ENCODE measurements at places on chromosomes 5 and 9.
A peak's percentile ranks its signal among the peaks of the same experiment; 100 is the strongest.

DNA sequence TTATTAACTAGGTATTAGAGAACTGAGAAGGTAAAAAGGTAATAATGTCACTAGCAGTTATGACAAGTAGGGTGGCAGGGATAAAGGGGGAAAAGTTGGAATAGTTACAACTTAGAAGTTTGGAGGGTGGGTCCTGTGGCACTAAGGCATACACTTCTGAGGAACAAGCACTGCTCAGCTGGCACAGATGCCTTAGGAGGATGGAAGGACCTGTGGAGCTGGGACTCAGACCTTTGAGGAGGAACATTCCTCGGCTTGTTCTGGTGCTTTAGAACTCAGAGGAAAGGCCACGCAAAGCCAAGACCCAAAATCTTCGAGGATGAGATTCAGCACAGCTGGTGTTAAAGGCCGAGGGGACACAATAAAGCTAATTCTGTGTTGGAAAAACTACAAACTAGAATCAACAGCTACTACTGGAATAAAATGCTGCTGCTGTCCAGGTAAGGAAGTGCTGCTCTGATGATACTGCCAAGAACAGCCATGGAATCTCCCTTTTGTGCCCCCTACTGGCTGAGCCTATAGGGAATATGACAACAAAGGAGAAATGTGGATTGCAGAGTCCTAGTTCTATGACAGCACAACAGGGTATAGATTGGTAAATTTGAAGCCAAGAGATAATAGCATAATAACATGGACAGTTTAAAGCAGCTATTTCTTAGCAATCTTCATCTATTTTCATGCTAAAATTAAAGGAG is 126.7 kb downstream of the SLC25A46 start:
- no peak for DNase-seq

DNA sequence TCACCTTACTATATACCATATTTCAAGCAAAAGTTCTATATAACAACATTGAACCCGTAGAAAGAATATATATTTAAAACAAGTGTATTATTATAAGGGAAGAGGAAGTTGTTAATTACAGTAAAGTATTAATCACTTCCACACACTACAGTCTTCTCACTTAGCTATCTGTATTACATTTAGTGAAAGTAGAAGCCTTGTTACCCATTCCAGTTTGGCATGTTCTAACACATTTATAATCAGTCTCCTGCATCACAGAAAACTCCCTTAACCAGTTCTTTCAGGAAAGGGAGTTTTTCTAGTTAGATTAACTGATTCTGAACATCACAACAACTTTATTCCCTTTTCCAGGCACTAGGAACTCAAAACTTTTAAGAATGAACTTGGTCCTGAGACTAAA is 6.9 kb downstream of the RAB14 start:
- DNase-seq = no peak

GRCh38 chr5:142432961-142433360 is 108.1 kb upstream of the SPRY4 start:
- DNase-seq = no peak

- peak; percentile 35 for DNase-seq
Measured at GRCh38 chr9:124320062-124320973, 62.6 kb downstream of the NEK6 start.
